ENCODE measurements at places on chromosomes 3 and 15.

DNA sequence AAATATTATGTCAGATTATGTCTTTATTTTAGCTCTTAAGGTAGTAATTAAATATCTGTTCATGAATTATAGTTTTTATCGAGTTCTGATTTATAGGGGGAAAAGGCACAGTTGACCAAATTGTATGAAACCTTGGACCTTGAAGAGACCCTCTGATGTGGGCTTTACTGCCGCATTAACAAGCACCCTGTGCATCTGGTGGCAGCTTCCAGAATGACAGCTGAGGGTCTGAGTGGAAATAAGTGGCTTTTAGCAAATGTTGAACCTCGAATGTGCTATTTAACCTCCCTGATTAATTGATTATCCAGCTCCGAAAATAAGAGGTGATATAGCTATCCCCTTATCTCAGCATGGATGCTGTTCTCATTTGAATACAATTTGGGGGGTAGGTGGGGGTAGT lies 87.0 kb downstream of the TMEM108 start:
- no peak for DNase-seq

DNA sequence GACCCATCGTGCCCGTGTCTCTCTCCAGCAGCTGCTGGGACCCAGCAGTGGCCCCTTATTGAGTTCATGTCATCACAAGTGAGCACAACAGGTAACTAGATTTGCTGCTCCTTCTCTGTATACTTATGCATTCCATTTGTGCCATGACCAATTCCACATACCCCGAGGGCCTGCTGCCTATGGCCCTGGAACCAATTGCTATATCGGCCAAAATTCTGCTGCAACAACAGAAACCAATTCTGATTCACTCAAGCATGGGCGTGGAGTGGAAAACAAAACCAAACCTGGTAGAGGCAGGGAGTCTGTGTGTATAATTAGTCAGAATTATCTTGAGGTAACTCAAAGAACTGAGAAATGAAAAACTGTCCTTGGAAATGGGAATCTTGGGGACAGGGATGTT lies 516.6 kb downstream of the EPHB1 start:
- no peak for DNase-seq

- no peak for DNase-seq
Measured at GRCh38 chr3:8201886-8202285, 299.7 kb upstream of the LMCD1 start.

- DNase-seq, result no peak
Measured at GRCh38 chr15:41024131-41024530, 70.9 kb downstream of the CHAC1 start.

DNA sequence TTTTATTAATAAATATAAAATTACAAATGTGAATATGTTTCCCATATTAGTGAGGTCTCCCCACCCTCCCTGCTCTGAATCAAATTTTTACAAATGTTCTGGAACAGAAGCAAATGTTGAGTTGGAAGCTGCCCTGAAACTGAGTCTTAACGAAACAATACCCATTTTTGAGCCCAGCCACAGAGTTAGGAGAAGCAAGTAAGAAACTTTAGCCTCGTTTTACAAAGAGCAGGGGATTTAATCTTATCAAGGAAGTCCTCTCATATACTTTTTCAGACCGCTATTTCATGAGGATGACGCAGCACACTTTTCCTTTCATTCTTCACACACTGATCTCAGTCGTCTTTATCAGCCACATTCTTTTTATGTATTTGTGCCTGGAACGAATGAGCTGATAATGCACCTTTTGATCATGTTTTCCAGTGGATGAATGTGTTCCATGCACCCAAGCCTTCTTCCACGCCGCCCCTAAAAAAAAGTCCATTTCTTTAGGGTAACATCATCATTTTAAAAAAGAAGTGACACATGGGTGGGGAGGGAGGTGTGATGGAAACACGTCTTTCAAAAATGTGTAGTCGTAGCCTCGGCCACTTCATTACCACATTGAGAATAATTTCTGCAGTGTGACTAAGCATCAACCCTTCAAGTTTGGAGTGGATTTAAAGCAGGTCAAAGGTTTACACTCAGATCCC lies 48.1 kb downstream of the SETMAR start:
- DNase-seq, result no peak

GRCh38 chr3:152444029-152444641 lies 175.4 kb downstream of the MBNL1 start:
- no peak for DNase-seq

GRCh38 chr15:64478863-64479262 lies 18.5 kb downstream of the ZNF609 start:
- no peak for DNase-seq

- DNase-seq, result peak; percentile 72
Measured at GRCh38 chr3:126212620-126213378, 32.4 kb upstream of the ALDH1L1 start.

DNA sequence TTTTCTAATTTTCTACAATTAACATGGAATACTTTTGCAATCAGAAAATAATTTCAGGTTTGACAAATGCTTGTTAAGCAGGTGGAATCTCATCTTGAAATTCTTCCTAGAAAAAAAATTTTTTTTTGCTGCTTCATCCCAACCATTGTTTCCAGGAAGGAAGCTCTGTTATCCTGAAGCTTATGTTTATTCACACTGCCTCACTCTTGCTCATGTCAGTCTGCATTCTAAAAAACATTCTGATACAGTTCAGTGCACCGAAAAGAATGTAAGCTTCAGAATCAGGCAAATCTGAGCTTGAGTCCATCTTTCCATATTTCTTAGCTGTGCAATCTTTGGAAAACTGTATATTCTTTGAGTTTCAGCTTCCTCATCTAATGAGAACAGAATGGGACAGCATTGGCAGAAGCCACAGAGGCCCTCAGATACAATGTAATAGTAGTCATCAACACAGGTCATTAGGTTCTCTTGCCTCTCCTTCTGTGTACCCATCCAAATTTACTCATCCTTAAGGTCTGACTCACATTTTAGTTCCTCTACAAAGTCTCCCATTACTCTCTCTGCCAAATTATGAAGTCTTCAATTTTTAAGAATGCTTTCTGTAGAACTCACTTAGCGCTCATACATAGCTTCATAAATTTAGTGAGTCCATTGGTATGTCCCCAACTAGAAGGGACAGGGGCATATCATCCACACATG lies 881.8 kb upstream of the NR2F2 start:
- no peak for DNase-seq

GRCh38 chr3:155846119-155846518 lies 8.1 kb downstream of the SLC33A1 start:
- DNase-seq, result no peak

DNA sequence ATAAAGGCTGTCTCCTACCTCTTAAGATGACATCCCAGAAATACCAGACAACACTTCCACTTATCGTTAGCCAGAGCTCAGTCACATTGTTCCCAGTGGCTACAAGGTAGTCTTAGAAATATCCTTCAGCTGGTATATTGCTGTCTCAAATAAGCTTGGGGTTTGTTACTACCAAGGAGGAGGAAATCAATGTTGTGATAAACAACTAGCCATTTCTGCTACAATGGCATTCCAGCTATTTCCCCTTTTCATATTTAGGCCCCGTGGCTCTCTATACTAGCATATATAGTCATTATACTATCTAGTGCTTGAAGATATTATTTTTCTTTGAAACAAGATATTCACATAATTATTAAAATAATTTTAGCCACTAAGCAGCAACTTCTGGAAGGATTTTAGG lies 56.5 kb downstream of the VPS8 start:
- DNase-seq, result no peak

DNA sequence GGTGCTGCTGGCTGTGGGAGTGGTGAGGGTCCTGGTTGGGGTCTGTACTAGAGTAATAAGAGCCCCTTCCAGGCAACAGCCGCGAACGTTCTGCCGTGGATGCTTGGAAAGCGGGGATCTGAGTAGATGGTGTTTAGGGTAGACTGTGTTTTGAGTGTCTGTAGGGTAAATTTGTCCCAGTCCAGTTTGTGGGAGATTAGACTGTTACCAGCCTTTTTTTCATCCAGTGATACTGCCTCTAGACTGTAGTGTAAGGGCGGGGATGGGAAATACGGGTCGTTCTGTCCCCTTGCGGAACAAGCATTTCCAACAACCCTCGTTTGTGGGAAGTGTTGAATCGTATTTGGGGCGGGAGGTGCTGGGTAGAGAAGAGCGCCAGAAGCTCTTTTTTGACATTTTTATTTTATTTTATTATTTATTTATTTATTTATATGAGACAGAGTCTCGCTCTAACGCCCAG lies 424 bp downstream of the HAUS2 start:
- peak; percentile 44 for DNase-seq

DNA sequence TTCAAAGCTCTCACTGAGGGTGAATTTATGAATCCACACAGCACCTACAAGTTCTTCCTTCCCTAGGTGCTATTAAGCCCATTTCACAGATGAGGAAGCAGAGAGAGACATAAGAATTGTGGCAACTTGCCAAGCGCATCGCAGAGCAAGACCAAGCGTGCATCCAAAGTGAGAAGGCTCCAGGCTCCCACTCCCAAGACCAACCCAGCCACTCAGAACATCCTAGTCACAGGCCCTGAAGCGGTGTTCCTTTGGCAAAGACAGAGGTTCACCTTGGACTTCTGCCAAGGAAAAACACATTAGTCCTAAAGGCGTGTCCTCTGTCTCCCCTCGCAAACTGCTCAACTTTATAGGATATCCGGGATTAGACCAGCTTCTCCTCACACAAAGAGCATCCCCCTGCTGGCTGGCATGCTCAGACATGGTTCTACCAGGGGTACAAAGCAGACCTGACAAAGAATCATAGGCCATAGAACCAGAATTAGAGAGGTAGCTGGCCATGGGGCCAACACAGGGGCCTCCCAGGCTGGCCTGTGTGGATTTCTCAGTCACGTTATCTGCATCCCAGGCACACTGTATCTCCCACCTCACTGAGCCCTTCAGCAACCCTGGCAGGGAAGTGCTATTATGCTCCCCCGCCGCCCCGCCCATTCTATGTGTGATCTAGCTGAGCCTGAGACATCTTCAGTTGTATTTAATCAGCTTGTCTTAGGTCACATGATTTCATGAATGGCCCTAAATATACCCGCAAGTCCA lies 160.2 kb downstream of the FOXP1 start:
- DNase-seq, result peak; percentile 12

DNA sequence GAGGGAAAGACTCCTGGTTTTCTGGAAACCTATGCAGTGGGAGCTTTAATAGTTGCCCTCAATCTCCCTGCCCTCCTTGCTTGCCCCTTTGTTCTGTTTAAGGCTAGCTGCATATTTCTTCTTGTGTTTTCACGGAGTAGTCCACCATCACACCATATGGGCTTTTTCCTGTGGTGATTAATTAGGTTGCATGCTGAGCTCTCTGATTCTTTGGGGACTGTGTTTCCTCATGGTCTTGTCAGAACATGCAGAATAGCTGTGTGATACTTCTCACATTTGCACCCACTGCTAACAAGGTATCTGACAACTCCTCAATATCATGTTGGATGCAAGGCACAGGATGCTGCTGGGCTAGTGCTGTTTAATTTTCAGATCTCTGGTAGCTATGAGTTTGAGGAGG lies 139.6 kb downstream of the PTPRG start:
- DNase-seq, result peak; percentile 22

DNA sequence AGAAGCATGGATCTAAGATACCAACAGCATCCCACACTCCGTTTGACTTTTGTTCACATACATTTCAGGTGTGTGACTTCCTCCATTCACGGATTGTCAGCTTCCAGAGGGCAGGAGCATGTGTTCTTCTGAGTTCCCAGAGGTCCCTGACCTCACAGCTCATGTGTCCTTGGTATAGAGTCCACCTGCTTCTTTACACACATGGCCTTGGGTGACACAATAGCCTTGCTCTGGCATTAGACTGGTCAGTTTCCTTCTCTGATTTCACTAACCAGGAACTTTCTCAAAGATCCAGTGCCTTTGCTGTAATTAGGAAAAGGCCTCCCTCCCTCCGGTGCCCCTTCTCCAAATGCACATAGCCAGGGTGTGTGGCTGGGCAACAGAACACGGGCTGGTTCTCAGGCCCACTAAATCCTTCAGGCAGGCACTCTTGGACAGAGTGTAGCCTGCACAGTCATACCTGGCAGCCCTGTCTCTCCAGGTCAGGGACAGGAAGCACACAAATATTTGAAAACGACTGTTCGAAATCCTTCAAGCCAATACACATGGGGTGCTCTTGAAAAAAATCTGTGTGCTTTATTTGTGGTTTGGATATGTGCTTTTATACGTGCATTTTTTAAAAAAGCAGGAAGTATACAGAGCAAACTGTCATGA lies 81.1 kb downstream of the TRIM42 start:
- no peak for DNase-seq

DNA sequence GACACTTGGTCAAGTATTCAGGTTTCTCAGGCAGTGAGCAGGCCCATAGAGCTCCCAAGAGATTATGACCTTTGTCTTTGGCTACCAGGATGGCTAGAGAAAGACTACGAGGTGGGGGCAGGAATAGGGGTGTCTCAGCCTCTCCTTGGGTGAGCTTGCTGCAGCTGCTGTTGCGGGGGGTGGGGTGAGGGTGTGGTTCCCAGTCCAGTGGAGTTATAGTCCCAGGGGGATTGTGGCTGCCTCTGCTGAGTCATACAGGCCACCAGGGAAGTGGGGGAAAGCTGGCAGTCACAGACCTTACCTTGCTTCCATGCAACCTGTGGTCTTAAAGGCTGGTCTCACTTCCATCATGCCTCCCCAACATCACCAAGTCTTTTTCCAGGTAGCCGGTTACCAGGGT lies 31.7 kb downstream of the ATP2C1 start:
- DNase-seq, result no peak

DNA sequence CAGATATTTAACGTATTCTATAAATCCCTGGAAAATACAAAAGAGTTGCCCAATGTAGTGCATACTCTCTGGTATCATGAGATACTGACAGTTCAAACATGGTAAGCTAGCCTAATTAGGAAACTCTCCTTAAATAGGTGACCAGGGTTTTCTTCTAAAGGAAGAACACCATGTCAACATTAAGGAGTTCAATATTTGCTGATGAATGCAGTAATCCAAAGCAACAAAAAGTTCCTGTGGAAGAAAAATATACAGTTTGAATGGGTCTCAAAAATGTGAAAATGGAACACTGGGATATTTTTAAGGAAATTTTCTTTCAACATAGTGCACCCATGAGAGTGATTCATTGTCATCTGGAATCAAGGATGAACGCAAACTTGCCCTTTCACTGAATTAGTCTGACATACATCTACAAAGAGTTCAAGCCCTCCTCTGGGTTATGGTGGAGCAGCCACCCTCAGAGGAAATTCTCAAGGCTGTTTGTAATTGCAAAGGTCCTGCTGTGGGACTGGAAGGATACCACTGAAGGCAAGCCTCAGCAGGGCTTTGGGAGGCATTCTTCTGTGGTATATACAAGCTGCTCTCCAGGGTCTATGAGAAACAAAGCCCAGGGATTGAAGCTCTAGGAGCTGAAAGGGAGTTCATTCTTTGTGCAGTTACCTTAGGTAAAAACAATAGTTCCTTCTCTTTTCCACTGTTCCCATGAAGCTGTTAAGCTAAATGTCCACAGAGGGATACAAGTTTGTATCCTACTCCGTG lies 700.3 kb downstream of the TUSC7 start:
- DNase-seq, result no peak

All from WERI-Rb-1 (cell line).